Frontal cortex (tissue), 4 donors: ENCODE measurements at places on chromosomes 5 and 9. TPM values are rescaled to one million over a fixed set of nuclear protein-coding genes. Genes with fewer than 3 reads are reported as not detected.

DNA sequence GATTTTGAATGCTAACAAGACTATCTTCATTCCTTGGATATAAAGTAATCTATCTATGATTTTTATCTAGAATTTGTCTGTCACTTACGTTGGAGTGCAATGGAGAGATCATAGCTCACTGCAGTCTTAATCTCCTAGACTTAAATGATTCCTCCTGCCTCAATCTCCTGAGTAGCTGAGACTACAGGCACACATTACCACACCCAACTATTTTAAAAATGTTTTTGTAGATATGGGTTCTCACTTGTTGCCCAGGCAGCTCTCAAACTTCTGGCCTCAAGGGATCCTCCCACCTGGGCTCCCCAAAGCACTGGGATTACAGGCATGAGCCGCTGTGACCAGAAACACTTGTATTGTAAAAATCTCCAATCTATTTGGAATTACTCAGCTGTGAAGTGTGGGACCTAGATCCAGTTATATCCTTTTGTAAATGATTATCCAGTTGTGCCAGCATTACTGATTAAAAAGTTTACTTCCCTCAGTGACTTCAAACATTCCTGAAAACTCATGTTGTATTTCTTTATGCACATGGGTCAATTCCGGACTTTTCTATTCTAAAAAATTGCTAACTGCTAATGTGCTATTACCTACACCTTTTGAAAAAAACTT is 1793.8 kb upstream of the WWC1 start:
- DNase-seq = no peak

DNAI1 gene
- 1.2 TPM for total RNA-seq

FBXO38 gene
- 86.8 TPM for total RNA-seq

- no peak for DNase-seq
Measured at GRCh38 chr5:150809363-150809762, 30.8 kb downstream of the SMIM3 start.

GRCh38 chr9:91045041-91045440 is 243.4 kb downstream of the SYK start:
- DNase-seq = no peak

DEPDC1B gene
- 12.2 TPM for total RNA-seq

HAVCR2 gene
- total RNA-seq = 7.3 TPM

DNA sequence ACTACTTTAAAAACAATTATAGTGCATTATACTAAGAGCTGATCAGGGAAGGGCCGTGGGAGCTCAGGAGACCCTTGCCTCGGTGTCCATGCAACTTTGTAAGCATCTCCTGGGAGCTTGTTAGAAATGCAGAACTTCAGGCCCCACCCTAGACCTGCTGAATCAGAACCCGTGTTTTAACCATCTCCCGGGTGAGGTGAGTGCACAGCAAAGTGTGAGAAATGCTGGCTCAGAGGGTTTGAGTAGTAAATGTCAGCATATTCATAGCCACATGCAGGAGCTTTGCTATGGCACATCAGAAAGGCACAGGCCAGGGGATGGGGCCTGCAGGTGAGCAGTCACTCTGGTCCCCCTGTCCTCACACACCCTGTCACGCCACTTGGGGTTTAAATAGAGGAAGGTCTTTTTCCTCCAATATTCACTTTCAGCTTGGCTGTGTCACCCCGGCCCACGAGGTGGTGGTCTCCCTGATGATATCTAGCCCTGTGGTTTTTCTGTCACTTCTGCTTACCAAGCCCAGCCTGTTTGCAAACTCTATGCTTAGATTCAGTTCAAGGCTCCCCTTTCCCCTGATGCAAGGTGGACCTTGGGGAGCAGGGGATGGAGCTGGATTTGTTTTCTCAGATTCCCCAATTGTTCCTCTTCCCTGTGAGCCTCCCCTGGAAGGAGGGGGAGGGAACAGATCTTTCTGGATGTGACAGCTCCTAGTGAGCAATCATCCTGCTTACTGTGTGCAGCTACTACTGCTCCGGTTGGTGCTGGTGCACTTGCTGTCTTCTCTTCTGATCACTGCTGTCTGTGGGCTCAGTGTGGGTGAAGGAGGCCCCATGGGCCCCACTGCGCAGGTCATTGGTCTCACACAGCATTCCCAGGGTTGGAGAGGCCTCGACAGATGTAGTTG is 51.8 kb upstream of the TGFBR1 start:
- no peak for DNase-seq

DNA sequence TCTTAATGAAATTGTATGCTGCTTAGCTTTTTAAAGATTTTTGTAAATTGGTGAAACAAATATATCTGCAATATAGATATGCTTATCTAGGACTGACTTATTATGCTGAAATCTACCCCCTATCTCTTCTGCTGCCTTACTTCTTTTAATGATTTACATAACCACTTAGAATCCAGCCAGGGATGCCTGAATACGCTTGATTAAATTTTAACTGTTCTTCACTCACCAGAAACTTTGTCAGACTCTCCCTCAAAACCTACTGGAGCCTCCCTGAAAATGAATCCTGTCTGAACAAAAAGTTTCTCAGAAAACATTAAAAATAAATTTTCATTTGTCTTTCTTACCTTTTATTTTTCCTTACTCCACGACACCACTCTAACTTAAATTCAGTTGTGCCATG is 111.7 kb downstream of the ST8SIA4 start:
- no peak for DNase-seq

- DNase-seq = no peak
Measured at GRCh38 chr5:150219142-150219541, 29.3 kb downstream of the SLC6A7 start.

- DNase-seq = no peak
Measured at GRCh38 chr9:118364266-118365106, 660.3 kb downstream of the TLR4 start.

DNA sequence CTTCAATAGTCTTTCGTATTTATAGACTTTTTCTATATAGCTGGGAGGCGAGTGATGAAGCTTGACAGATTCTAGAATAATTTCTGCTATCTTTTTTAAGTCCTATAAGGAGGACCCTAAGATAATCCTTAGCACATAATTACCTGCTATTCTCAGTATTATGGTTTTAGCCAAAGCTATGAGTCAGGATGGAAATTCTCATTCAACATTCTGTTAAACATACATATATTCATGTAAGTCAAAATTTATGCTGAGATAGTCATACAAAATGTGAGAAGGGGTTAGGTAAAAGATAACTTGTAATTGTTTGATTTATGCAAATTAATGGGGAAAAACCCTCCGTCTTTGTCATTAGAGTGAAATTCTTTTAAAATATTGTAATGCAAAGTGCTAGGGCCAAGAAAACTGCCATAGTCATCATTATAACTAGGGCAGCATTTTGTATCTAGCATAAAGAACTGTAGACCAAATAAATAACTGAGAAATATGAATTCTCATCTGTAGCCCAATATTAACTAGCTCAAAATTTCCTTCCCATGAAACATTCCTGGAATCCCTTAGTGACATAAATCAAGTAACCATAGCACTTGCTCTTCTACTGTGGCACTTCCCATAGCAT is 118.5 kb downstream of the MRPS30 start:
- DNase-seq = no peak

- no peak for DNase-seq
Measured at GRCh38 chr5:76337953-76338451, 65.1 kb upstream of the IQGAP2 start.

- no peak for DNase-seq
Measured at GRCh38 chr9:104931256-104931655, 3.3 kb upstream of the ABCA1 start.

DNA sequence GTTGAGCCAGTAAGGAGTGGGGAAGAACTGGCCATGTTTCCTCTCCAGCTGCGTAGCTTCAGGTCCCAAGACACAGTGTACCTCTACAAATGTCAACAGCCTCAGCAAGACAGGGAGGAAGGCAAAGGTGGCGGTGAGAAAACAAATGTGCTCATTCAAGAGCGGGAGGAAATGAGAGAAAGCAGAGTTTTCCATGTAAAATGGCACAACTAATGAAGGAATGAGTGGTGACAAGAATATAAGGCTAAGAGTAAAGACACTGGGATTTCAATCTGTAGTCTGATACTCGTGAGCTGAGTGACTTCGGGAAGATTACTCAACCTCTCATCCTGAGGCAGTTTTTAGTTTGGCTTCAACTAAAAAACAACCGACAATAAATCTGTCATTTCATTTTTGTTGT is 67.6 kb downstream of the DPYSL3 start:
- DNase-seq = no peak

DNA sequence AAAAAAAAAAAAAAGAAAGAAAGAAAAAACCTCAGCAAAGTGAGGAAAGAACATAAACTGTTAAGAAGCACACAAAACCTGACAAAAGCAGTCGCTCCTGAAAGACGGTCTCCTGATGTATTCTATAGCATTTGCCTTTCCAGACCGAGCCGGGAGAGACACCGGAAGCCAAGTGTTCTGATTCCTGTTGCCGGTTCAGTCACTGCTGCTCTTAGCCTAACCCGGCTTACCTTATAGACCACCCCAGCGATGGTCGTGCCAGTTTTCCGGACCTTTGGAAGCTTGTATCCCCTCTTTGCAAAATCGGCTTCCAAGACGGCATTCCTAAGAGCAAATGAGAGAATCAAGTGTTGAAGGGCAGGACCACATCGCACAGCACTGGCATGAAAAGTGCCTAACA is 630 bp downstream of the PSMB7 start:
- no peak for DNase-seq

- no peak for DNase-seq
Measured at GRCh38 chr9:4590430-4591122, 71.5 kb upstream of the PLPP6 start.

DNA sequence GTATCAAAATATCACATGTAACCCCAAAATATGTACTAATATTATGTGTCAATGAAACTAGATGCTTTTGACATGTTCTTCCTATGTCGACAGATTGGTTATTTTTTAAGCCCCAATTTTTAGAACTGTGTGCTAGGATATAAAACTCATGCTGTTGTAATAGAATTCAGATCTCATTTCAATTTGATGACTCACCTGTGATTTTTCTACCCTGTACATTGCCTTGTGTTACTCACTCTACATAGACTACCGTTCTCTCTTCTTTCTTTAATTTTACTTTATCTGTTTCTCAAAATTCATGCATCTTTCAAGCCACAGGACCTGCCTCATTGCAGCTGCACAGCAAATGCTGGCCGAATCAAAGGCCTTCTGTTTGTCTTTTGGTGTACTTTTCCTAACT is 284.5 kb downstream of the MAT2B start:
- no peak for DNase-seq

DNA sequence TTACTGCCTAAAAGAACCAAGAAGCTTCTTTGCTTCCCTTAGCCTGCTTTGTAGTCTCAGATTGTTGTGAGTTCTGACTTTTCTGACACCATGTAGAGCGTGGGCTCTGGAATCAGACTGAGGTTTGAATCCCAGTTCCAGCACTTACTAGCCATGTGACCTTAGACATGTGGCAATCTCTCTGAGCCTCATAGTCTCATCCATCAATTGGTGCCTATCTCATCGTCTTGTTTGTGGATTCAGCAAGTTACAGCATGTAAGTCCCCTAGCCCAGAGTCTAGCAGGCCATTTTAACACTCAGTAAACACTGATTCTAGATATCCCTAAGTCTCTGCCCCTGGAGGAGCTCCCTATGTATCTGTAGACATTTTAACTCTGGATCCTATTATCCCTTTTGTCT is 94.7 kb downstream of the ANGPTL2 start:
- no peak for DNase-seq

ADAMTS16 gene
- total RNA-seq = 3.7 TPM
